Natural killer cell (primary cell): ENCODE measurements at places on chromosomes 5 and 9. TPM values are rescaled to one million over a fixed set of nuclear protein-coding genes. Genes with fewer than 3 reads are reported as not detected.

The MTX3 gene
- total RNA-seq, result 10.9 TPM

The IL11RA gene
- total RNA-seq, result 91.1 TPM

DNA sequence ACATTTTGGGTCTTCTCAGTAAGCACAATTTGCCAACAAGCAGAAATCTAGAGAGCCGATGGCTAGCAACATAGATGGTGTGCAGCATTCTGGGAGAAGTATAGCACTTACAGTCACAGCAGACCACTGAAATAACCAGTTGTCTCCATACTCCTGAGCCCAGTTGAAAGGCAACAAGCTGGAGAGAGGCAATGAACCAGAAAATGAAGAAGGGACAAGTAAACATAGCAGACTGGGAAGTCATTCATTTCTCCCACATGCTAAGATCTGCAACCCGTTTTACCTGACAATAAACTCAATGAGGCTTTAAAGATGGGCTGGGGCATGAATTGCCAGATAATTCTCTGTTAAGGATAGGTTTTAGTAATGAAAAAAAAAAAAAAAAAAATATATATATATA is 575.6 kb upstream of the GRAMD2B start:
- no peak for DNase-seq

DNA sequence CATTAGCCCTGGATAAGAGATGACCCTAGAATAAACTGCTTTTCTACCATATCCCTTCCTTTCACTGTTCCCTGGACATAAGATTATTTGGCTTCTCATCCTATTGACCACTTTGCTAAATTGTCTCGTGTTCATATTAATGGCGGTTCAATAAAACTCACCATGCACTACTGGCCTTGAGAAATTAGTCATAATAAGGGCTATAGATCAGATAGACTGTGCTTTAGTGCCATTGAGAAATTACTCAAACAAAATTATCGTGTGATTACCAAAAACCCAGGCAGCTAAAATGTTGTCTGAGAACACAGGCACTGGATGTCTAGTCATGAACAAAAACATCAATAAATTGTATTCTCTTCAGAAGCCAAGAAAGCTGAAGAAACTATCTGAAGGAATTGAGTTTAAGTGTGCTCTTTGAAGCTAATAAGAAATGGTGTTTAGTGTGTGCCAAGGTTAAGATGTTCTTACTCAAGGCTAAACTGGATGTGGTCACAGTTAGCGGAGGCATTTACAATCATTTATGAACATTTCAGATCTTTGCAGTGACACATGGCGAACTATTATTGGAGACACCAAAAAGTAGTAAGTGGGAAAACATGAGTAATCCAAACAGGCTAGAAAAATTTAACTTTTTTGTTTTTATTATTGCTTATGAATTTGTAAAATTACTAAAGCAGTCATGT is 460.4 kb upstream of the RORB start:
- DNase-seq, result no peak

GRCh38 chr5:86625148-86625547 is 7.4 kb downstream of the COX7C start:
- no peak for DNase-seq

GRCh38 chr5:148120317-148120716 is 48.0 kb upstream of the SPINK14 start:
- DNase-seq, result no peak

GRCh38 chr9:135332516-135332915 is 147.1 kb upstream of the PPP1R26 start:
- no peak for DNase-seq

- peak; percentile 16 for DNase-seq
Measured at GRCh38 chr9:129712634-129713401, 40.0 kb downstream of the PTGES start.

DNA sequence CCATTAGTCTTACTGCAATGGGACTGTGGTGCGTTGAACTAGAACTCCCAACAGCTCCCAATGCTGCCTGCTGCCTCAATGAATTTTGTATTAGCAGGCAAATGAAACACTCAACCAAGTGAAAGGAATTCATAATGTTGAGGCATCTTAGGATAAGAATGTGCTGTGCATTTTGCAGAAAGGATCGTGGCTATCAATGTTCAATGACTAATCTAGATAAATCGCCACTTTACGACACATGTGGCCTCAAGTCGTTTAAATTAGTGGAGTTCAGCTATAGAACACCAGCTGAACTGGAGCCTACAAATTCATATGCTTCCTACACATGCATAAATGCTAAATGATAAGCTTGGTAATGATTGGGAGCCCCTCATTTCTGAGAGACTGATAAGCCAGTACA is 318.4 kb downstream of the PSAT1 start:
- DNase-seq, result no peak

GRCh38 chr9:131627648-131628458 is 82.5 kb downstream of the PRRT1B start:
- DNase-seq, result peak; percentile 92

DNA sequence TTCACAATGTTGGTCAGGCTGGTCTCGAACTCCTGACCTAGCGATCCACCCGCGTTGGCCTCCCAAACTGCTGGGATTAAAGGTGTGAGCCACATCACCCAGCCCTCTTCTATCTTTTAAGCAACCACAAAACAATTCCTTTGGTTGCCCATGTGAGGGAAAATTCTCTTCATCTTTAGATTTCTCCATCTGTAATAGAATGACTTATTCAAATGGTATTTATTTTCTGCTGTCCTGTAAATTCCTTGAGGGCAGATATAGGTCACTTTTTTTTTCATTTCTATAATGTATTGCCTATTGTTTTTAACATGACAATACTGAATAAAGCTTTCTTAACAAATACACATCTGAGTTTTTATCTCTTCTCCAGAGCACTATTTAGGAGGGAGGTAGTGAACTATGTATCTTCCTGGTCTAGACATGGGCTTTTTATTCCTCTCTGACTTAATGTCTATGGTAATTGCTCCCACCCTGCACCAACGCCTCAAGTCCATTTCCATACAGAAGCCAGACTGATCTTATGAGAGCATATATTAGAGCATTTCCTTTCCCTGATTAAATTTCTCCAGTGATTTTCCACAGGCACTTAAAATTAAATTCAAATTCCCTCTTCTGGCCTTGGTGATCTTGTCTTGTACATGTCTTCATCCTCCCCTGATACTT is 595.6 kb downstream of the CAAP1 start:
- DNase-seq, result no peak
